ENCODE measurements at places on chromosomes 6 and 20. TPM values are rescaled to one million over a fixed set of nuclear protein-coding genes. Genes with fewer than 3 reads are reported as not detected.

DNA sequence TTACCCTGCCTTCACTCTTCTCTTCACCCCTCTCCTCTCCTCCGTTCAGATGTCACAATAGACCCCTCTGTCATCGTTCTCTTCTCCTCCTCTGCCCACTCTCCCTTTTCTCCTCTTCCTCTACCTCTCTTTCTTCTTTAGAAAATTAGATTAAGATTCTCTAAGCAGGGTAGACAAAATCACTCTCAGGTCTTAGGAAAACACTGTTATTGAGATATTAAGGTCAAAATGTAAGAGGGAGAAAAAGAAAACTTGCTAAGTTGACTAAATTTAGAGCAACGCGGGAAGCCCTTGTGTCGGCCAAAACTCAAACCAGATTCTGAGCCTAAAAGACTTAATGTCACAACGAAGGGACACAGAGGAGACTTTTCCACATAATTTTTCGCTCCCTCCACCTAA, 22.1 kb upstream of the ZNF184 start:
- no peak for DNase-seq

The MYMX gene
- total RNA-seq = not detected

DNA sequence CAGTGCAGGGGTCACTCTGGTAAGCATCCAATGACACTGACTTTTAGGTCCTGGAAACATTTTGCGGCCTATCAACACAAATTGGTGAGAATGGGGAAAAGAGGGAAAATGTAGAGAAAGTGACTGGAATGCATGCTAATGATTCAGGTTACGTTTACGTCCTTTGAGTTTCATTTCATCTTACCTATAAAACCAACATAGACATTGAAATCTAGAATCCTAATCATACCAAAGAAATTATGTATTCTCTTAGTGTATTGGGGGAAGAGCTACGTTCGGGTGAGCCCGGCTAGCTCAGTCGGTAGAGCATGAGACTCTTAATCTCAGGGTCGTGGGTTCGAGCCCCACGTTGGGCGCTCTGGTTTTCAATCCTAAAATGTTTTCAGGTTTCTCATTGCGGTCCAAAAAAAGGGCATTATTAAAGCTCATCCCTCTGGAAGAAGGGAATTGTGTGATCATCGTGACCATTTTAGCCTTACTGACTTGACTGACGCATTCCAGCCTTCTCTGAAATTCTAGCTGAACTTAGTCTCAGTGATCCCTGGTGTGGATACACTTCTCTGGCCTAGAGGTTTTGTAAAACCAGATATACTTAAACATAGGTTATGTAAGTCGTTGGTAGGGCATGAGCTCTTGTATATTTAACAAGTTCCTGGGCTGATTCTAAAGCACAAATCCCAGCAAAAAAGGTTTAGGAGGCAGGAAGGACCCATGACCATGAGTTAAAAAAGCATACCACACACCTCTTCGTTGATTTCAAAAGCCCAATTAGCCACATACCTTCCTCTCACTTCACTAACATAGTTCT, 18.3 kb downstream of the HMGN4 start:
- peak; percentile 82 for DNase-seq

The SPDEF gene
- under 0.01 TPM for total RNA-seq

DNA sequence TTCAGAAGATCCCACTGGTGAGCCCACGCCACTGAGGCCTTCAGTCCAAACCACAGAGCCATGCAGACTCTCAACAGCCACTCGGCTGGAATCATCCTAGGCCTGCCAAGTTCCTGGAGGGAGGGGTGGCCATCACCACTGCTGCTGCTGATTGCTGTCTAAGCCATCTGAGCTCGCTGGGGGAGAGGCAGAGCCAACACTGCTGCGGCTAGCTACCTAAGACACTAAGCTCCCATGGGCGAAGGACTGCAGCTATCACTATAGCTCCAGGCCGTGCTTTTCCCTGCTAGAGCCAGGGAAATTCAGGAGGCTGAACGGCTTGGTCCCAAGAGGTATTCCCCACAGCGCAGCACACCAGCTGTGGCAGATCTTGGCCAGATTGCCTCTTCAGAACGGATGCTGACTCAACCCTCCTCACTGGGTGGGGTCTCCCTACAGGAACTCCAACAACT, 73.6 kb downstream of the TBC1D32 start:
- DNase-seq = peak; percentile 83

DNA sequence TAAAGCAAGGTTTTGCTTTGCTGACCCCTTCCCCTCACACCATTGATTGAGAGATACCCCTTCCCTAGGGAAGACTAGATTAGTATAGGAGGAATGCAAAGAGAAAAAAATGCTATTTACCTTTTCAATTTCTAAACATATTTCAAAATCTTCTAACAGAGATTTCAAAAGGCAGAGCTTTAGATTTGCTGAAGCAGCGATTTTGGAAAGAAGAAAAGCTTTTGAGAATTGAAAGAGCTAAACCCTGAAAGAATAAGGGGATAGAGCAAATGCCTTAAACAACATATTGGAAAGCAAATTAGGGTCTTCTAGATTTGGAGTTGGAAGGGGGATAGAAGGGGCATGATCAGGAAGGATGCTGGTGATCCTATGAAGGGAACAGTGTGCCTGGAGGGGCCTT, 46.5 kb upstream of the KLHL31 start:
- DNase-seq = no peak

The MUC21 gene
- total RNA-seq = not detected

DNA sequence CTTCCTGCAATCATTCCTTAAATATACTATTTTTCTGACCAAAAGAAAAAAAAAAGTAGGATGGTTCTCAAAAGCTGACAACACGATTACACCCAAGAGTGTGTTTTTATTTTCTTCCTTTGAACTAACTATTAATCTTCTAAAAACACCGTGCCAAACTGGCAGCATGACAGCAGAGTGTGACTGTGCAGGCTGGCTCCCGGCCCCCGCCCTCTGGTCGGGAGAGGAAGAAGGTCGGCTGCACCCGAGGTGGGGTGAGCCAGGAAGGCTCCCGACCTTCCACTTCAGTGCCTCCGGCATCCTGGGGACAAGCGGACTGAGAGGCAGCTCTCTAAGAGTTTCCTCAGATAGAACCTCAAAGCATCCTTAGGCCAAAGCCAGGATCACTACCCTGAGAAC, 29.2 kb downstream of the SLC22A23 start:
- no peak for DNase-seq

The LPIN3 gene
- 5.6 TPM for total RNA-seq

DNA sequence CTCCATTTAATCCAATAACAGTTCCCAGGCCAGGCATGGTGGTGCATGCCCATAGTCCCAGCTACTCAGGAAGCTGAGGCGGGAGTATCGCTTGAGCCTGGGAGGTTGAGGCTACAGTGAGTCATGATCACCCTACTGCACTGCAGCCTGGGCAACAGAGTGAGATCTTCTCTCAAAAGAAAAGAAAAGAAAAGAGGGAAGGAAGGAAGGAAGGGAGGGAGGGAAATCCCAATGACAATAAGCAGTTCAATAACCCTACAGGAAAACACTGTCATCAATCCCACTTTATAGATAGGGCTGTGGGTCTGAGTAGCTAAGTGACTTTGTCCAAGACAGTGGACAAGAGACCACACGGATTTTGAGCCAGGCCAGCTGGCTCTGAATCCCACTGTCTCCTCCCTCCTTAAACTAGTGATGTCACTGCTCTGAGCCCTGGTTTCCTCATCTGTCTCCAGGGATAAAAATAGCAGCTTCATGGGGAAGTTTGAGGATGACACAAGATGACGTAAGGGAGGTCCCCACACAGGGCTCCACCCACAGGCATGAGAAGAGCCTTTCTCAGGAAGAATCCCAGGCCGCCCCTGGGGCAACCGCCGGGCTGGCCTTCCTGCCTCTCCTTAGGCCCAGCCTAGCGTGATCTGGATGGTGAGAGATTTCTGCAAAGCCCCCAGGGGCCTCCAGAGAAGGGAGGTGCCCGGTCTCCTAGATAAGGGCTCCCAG, 7.2 kb upstream of the TRIB3 start:
- DNase-seq = peak; percentile 95

DNA sequence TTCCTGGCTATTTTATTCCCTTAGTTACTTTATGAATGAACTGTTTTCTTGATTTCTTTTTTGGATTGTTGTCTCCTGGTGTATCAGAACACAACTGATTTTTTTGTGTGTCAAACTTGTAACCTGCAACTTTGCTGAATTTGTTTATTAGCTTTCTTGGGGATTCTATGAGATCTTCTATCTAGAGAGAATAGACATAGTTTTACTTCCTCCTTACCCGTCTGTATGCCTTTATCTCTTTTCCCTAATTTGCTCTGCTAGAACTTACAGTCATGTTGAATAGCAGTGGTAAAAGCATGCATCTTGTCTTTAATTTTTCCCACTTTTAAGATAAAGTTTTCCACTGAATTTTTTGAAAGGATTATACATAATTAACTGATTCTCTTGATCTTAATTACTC, 13.2 kb downstream of the RNF146 start:
- DNase-seq = no peak

The ARHGAP40 gene
- total RNA-seq = not detected

DNA sequence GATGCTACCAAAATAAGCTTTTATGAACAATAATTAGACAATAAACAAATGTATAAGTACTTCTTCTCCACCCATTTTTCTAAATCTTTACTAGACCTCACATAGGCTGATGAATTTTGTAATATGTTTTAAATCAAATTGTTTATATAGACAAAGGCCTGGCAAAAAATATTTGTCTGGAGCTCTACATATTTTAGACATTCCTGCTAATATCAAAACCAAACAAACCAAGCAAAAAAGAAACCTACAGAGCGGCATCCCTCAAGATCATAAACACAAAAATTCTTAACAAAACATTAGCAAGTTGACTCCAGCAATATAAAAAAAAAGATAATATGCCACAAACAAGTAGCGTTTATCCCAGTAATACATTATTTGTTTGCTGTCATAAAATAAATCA, 87.2 kb downstream of the ADAT2 start:
- DNase-seq = peak; percentile 11

GRCh38 chr6:167122041-167122826, 662 bp upstream of the CCR6 start:
- DNase-seq = no peak

GRCh38 chr6:106185615-106186014, 99.5 kb downstream of the PRDM1 start:
- DNase-seq = no peak

- peak; percentile 19 for DNase-seq
Measured at GRCh38 chr6:113258771-113259170, 598.4 kb upstream of the MARCKS start.

The SMPDL3A gene
- 21.3 TPM for total RNA-seq

GRCh38 chr6:137550535-137550934, 56.3 kb upstream of the OLIG3 start:
- DNase-seq = no peak

DNA sequence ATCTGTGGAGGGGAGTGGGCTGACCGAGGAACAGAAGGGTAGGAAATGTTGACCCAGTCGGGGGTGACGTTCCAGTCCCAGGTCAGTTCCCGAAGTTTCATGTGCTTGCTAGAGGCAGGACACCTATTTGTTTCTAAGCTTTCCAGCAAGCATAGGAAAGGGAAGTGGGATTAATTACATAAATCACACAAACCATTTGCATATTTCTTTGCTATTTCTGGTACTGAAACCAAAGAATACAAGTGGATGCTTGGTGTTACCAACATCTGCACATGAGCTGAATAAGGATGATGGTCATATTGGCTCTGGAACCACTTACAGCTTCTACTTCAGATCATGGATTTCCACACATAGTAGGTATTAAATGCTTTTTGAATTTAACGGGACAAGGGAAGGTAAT, 546.5 kb downstream of the PRKN start:
- no peak for DNase-seq

The KCNK17 gene
- total RNA-seq = not detected

DNA sequence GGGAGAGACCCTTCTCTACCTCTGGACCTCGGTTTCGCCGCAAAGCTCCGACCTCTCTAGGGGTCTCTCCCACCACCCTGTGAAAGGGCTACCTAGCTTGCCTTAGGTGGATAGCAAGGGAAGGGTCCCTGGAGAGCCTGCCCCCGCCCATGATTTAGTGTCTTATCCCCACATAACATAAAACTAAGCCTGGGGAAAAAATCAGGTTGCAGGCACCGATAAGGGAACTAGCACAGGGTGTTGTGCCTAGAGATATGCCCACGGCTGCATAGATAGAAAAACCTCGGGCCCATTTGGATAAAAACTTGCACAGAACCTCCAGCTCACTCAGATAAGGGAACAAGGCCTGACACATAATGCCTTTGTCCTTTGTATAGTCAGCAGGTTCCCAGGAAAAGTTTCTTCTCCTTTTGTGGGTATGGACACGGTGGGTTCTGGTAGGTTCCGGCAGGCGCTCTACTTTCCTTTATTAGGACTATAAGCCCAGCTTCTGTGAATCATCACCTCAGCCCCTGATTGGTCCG, 846 bp downstream of the ZSCAN31 start:
- DNase-seq = no peak

DNA sequence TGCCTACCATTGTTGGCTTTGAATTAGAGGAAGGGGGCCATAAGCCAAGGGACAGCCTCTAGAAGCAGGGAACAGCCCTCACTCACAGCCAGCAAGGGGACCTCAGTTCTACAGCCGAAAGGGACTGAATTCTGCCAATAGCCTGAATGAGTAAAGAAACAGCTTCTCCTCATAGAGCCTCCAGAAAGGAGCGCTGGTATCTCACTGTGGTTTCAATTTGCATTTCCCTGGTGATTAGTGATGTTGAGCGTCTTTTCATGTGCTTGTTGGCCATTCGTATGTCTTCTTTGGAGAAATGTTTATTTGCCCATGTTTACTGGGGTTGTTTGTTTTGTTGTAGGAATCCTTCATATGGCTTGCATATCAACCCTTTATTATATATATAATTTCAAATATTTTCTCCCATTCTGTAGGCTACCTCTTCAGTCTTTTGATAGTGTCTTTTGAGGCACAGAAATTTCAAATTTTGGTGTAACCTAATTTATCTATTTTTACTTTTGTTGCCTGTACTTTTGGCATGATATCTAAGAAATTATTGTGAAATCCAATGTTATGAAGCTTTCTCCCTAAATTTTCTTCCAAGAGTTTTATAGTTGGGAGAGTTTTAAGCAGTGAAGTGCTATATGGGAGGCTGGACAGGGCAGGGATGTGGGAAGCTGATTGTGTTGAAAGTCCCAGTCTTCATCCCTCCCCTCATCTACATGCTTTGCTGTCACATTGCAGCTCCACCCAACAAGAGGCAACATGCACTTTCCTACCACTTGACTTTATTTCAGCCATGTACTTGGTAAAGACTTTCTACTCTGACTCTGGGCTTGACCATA, 82.3 kb upstream of the SHLD1 start:
- DNase-seq = peak; percentile 22

The FAM184A gene
- under 0.01 TPM for total RNA-seq

- no peak for DNase-seq
Measured at GRCh38 chr20:63139356-63139755, 76.6 kb downstream of the YTHDF1 start.

The SAMD10 gene
- total RNA-seq = 1.3 TPM

The CYB5R4 gene
- 9.9 TPM for total RNA-seq

Data from fibroblast of villous mesenchyme (primary cell).